ENCODE measurements at places on chromosomes 16 and 17.

DNA sequence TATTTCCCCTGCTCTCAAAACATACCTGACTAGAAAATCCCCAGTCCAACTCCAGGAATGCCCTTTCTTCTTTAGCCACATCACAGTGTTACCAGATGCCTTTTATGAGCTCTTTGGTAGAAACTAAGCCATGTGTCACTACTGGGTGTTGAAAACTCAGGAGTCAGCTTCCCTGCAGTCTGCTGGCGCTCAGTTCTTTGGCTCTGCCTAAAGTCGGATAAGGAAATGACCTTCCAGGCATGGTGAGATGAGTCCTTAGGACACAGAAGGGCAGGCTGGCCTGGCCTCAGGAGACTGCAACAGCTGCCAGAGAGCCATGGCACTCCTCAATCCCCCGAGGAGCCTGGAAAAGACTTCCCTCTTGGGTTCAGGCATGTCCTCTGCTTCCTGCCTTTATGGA lies 89.1 kb downstream of the CDH13 start:
- no peak for DNase-seq

GRCh38 chr17:56269556-56270389 lies 116.5 kb downstream of the ANKFN1 start:
- DNase-seq: no peak

DNA sequence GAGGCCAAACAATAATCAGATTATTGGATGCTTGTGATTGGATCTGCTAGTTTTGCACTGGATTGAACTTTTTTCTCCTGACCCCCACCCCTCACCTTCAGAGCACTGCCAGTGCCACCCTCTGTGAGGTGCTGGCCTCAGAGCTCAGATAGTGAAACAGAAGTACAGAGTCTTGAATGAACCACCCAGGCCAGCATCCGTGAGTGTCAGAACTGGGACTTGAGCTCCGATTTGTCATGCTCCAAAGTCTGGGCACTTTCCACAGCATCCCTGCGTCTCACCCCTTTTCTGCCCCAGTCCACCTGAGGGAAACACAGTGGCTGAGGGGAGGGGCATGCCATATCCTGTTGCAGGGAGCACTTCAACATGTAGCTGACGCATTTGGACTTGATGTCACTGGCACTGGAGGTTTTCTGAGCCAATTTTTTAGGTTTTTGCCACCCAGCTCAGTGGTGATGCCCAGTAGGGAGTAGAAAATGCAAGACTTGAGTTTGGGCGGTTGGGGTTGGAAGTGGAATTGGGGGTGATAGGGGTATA lies 47.3 kb downstream of the SMPD3 start:
- DNase-seq: no peak

GRCh38 chr17:74836191-74836590 lies 23.5 kb downstream of the GRIN2C start:
- DNase-seq: no peak

DNA sequence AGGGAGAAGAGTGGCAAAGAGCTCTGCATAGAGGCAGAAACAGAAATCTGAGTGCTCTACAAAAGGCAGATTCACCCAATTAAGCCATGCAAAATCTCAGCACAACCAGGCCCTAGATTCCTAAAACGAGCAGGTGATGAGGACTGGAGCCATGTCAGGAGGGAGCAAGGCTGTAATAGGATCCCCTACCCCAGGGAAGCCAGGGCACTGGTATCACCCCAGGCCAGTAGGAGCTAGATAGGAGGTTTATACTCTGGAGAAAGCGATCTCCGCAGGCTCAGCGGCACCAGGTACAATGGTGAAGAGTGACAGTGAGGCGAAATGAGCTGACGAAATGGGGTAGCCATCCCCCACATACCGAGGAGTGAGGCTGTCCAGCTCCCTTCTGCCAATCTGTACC lies 171.5 kb downstream of the PARN start:
- no peak for DNase-seq

DNA sequence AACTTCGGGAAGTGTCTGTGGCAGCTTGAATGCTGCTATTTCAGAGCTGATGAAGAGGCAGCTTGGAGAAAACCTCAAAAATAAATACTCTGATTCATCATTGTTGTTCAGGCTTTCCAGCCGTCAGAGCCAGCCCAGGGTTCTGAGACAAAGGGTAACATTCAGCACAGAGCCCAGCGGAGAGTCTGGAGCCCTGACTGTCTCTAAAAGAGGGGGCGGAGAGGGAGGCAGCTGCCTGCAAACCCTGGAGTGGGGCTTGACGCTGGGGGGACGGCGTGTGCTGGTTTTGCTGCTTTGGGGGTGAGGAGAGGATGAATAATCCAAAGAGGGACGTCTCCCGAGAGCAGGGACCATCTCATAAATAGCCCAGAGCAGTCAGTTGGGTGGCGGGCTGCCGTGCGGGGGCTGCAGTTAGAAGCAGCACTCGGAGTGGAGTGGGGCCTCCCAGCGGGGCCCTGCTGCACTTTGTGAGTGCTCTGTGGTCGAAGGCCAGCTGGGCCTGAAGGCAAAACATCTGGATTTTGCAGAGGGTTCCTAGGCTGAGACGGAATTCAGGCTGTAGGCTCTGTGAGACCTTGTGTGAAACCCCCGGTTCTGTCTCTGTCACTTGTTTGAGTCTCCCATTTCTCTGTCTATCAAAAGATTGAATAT lies 237.8 kb downstream of the PRKCA start:
- peak; percentile 63 for DNase-seq

- DNase-seq: peak; percentile 89
These were observed at the start of gene ETV4 for GRCh38 chr17:43546319-43547188. Gene ETV4, minus strand, starts transcription at chr17:43546340. Its CDS starts 723 bp downstream, at chr17:43545617.

GRCh38 chr16:9091867-9092281 lies 430 bp downstream of the HAPSTR1 start:
- peak; percentile 60 for DNase-seq

- DNase-seq: no peak
These were observed 163.4 kb downstream of the PHKB start for GRCh38 chr16:47624563-47624962.

DNA sequence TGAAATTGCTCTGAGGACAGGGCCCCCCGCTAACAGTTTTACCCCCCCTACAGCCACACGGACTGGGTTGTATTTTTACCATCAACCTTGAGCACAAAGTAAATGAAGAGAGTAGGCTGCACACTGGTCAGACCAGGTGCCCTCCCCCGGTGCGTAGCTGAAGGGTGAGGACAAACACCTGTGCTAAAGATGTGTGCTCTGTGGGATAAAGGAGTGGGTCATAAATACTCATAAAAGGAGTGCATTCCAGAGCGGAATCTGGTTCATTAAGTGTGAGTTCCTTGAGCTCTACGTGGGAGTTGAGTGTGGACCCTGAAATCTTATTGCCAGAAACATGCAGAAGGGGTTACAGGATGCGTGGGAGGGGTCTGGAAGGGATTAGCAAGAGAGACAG lies 217.0 kb downstream of the CCDC182 start:
- DNase-seq: no peak

- DNase-seq: no peak
These were observed 13.4 kb downstream of the ST6GALNAC1 start for GRCh38 chr17:76630151-76630550.

- no peak for DNase-seq
These were observed 36.5 kb downstream of the RCVRN start for GRCh38 chr17:9868552-9868951.

- no peak for DNase-seq
These were observed 105.1 kb upstream of the SDK2 start for GRCh38 chr17:73749337-73749823.

DNA sequence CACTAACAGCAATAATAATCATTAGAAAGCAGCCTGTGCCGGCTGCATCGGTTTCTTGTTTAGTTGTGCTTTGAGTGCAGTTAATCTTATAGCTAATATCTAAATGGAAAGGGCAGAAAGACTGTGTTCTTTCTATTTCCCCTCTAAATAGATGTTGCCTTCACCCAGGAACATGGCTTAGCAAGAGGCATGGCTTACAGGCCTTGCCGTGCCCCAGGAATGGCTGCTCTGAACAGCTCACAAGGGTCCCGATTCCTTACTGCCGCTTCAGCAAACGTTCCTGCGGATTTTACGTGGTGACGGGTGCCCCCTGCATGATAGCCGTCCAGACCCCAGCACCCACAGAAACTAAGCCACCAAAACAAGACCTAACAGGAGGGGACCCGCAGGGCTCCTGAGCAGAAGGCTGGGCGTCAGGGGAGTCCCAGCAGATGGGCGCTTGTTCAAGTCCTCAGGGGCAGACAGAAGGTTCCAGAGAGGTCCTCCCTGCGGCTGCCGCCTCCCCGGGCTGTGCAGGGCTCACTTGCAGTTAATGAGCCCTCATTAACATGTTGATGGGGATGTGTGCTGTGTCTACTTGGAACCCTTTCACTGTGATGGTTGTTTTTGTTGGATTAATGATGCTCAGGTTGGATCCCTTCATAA lies 52.5 kb upstream of the ENPP7 start:
- no peak for DNase-seq

DNA sequence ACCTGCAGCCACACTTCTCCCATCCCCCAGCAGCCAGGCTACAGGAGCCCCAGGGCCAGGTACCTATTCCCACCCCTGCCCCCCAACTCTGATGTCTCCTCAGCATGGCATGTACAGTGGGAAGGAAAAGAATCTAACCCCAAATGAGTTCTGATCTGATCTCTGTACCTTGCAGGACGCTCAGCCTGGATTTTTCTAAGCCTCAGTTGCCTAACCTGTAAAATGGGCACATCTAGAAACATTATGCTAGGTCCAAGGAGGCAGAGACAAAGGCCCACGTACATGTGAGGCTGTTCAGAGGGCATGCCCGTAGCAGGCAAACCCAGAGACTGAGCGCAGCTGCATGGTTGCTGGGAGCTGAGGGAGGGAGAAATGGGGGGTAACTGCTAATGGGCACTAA lies 35.1 kb downstream of the SLC38A8 start:
- DNase-seq: no peak

DNA sequence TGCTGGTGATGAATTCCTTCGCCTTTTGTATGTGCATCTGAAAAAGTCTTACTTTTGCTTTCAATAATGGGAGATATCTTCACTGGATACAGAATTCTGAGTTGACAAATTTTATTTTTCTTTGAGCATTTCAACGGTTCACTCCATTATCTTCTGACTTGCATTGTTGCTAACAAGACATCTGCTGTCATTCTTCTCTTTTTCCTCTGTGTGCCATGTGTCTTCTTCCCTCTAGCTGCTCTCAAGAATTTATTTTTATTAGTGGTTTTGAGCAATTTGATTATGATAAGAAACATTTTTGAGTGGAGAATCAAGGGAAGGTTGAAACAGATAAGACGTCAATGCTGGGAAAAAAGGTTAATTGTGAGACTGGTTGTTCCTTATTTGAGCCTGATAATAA lies 471.8 kb downstream of the CDH13 start:
- DNase-seq: no peak

- no peak for DNase-seq
These were observed 5.7 kb upstream of the TOB1 start for GRCh38 chr17:50871898-50872297.

GRCh38 chr17:58577696-58578095 lies 63.3 kb upstream of the MTMR4 start:
- peak; percentile 9 for DNase-seq

- no peak for DNase-seq
These were observed 99.0 kb upstream of the CDH5 start for GRCh38 chr16:66267292-66268014.

DNA sequence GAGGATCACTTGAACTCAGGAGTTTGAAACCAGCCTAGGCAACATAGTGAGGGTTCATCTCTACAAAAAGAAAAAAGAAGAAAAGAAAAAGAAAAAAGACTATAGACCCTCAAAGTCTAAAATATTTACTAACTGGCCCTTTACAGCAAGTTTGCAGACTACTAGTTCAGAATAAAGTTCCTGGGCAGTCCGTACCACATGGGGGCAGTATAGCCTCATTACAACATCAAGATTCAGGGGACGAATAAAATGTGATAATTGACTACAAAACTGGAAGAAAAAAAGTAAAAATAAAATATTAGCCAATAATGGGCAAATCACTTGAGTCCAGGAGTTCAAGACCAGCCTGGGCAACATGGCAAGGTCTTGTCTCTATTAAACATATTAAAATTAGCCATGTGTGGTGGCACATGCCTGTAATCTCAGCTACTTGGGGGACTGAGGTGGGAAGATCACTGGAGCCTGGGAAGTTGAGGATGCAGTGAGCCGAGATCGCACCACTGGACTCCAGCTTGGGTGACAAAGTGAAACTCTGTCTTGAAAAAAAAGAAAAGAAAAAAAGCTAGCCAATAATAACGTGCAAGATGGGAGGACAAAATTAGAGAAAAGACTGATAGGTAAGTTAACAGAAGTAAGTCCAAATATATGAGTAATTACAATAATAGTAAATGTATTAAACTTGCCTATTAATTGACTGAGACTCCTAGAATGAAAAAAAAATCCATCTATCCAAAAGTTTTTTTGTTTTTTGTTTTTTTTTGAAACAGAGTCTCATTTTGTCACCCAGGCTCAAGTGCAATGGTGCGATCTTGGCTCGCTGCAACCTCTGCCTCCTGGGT lies 129.4 kb upstream of the SEC14L1 start:
- no peak for DNase-seq

- no peak for DNase-seq
These were observed 27.2 kb downstream of the LLGL2 start for GRCh38 chr17:75552425-75553294.

GRCh38 chr16:48378836-48379235 lies 6.4 kb downstream of the SIAH1 start:
- DNase-seq: no peak

DNA sequence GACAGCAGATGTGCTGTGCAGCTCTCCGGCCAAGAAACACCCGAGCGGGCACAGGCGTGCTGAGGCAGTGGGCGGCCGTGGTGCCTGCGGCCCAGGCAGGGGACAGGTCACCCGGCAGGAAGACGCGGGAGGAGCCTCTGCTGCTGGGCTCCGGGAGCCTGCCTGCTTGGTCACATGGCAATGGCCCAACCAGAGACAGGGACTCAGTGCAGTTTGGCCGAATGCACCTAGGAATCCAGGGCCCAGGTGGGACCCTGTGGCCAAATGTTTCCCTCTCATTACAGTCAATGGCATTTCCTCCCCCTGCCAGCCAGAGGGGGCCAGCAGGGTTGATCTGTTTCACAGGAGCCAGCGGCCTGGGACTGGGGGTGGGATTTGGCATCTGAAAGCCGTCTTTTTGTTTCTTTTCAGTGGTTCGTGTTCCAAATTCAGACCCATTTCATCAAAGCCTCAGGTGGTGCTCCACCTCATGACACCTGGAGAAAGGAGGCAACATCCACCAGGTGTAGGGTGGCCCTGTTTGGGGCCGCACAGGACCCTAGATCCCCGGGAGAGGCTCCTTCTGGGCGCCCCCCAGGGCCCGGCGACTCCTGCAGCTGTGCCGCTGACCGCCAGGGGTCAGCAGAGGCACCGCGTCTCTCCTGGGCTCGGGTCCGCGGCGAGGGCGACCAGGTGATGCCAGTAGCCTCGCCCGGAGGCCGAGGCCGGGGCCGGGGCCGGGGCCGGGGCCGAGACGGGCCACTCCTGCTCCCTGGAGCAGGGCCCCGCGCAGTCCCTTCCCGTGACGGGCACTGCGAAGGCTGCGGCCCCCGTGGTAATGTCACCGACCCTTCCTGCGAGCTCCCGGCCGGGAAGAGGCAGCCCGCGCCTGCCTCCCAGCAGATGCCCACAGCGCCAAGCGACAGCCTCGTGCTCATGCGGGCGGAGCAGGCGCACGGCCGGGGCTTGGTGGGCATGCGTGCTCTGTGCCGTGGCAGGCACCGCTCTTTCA lies 118.5 kb downstream of the C16orf78 start:
- DNase-seq: no peak

GRCh38 chr17:46771561-46772474 lies 46.7 kb downstream of the WNT3 start:
- DNase-seq: no peak

- DNase-seq: no peak
These were observed 101.6 kb downstream of the CYTH1 start for GRCh38 chr17:78680436-78680835.

GRCh38 chr17:58378733-58379510 lies 26.9 kb upstream of the SUPT4H1 start:
- DNase-seq: no peak

Data from caudate nucleus (tissue), 63 donors.